ENCODE measurements at places on chromosomes 5 and 9.

GRCh38 chr5:113240032-113240431, 194.8 kb downstream of the TSSK1B start:
- no peak for DNase-seq

- DNase-seq = no peak
Measured at GRCh38 chr5:128532776-128533175, 5.3 kb downstream of the FBN2 start.

DNA sequence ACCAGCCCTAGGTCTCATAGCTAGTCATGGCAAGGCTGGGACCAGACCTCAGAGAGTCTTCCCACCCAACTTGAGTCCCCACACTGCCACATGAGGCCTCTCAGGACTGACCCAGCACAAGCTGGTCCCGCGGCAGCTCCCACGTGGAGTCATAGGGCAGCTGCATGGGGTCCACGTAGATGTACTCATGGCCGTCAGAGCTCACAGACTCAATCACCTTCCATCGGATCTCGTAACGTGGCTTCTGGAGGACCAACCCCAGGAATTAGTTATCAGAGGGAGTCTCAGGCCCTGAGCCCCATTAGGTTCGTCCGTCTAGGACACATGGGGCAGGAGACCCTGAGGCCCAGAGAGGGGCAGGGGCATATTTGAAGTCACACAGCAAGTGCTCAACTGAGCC, 30.3 kb downstream of the PDGFRB start:
- no peak for DNase-seq

DNA sequence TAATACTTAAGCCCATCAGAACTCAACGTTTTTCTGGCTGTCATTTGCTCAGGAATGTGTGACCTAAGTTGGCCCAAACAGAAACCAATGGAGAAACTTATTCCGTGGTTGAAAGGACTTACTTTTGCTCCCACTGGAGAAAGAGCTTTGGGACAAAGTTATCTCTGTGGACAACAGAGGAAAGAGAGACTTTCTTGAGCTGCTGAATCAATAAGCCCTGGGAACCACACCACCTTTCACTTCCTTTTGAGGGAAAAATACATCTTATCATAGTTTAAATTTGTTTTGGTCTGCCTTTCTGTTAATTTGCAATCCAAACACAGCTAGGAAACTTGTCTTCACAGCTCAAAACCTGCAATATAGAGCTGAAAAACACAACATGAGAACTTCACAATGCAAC, 62.8 kb upstream of the VCAN start:
- DNase-seq = no peak

DNA sequence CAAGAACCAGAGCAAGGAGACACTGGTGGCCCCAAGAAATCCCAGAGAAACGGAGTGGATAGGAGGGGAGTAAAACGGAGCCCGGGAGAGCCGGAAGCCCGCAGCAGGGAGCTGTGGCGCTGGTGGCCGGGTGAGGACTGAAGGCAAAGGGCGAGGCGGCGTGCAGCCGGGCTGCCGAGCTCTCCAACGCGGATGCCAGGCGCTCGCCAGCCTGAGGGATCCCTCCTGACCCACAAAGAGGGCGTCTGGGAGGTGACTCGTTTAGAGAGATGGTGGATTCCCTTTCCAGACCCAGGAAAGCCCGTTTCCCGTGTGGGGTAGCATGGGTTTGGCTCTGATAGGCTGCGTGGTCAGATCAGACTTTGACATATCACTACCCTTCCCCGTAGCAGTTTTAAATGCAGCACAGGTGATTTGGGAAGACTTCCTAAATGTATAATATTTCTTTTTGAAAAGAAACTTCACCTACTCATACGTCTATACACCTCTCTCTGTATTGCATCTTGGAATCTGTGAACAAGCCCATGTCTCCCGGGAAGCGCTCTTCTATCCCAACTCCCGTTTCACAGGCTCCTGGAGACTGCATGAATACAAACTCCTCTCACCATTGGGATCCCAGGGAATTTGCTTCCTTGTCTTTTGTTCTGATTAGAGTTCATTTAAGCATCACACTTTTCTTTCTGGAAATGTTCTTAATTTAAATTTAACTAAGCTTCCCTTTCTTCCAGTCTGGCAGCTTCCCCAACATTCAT, 158.1 kb downstream of the C9orf152 start:
- peak; percentile 34 for DNase-seq

DNA sequence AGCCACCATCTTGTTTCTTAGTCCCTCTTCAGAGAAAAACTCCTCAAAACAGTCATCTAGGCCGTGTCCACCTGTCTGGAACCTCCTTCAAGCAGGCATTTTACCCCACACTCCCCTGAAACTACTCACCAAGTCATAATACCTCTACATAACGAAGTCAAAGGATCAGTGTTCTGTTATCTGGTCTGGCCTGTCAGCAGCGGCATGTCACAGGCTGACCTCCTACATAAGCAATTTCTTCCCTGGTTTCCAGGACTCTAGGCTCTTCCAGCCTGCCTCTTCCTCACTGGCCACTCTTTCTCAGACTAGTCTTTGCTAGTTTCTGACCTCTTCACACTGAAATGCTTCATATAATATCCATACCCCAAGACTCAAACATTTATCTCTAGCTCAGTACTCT, 72.2 kb downstream of the SPTLC1 start:
- no peak for DNase-seq

GRCh38 chr5:39369123-39369815, 5.0 kb upstream of the C9 start:
- no peak for DNase-seq

GRCh38 chr5:145479271-145479670, 355.9 kb downstream of the PRELID2 start:
- DNase-seq = no peak

- peak; percentile 57 for DNase-seq
Measured at GRCh38 chr5:95822043-95822541, 434 bp downstream of the GLRX start.

DNA sequence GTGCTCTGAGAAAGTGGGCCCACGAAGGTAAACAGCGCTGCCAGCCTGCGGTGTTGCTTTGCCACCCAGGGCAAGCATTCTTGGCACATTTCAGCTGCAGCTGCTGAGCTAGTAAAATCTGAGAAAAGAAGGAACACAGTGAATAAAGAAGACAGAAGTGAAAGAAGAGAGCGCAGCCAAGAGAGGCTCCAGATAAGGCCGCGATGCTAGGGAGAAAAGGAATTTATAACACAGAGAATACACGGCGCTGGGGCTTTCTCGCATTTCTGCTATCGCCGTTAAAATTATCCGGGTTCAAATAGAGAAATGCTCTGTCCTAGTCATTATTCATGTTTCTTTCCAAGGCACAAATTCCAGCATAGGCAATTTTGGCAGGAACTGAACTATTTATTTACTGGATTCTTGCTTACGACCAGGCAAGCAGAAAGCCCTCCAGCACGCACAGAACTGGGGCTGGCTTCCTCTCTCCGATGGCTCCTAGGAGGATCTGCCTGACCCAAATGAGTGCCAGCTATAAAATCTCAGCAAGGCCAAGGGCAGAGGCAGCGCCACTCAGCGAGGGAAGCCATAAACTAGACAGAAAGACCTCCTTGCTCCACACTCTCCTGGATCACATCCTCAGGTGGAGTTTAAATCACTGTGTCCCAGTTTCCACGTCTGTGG, 111.2 kb downstream of the ATPSCKMT start:
- peak; percentile 8 for DNase-seq

DNA sequence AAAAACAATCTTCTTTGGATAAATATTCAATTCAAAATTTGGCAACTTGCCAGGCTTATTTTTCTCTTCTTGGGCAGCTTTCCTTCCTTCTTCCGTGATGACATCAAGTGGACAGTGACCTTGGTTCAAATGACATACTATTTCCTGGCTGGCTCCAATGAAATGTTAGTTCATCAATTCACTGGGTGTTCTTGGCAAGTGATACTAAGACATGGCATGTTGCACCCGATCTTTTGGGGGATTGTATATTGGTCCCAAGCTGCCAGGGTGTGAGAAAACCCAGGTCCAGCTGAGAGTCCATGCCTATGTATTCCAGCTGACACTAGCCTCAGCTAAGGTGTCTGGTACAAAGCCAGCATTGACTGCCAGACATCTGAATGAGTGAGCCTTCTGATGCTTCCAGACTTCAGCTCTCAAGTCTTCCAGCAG, 252.9 kb downstream of the MAT2B start:
- no peak for DNase-seq

DNA sequence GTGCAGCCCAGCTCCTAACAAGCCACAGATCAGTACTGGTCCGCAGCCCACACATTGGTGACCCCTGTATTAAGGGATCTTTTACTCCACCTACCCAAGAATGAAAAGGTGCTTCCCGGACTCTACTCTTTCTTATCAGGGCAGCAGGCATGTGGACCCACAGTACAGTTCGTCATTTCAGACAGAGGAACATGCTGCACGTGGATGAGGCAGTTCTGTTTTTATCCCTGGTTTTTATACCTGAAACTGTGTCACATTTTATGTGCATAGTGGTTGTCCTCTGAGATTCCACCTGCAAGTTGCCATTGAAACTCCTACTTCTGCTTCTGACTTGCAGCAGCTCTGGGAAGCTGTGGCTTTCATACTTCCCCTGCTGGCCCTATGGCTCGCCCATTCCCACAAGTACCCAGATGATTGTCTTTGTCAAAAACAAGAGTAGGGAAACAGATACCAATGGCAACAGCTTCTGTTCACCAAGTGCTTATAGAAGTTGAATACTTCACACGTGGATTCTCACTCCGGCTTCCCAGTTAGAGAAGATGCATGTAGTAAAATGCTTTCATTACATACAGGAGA, 208.0 kb downstream of the TRIO start:
- no peak for DNase-seq

DNA sequence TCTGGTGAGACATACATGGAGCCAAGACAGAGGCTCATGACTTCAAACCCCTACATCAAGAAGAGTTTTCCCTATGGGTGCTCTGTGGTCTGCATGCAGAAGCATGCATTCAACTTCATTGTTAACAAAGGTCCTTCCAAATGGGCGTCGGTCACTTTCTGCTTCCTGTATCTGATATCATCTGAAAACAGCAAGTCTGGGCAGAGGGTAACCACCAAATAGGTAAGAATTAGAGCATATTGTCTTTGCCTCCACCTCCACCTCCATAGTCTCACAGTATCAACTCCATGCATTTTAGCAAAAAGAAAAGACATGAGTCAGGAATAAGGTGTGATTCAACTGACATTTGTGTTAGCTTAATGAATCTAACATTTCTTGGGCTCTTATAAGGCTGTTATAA, 462.9 kb downstream of the DMRT2 start:
- no peak for DNase-seq

DNA sequence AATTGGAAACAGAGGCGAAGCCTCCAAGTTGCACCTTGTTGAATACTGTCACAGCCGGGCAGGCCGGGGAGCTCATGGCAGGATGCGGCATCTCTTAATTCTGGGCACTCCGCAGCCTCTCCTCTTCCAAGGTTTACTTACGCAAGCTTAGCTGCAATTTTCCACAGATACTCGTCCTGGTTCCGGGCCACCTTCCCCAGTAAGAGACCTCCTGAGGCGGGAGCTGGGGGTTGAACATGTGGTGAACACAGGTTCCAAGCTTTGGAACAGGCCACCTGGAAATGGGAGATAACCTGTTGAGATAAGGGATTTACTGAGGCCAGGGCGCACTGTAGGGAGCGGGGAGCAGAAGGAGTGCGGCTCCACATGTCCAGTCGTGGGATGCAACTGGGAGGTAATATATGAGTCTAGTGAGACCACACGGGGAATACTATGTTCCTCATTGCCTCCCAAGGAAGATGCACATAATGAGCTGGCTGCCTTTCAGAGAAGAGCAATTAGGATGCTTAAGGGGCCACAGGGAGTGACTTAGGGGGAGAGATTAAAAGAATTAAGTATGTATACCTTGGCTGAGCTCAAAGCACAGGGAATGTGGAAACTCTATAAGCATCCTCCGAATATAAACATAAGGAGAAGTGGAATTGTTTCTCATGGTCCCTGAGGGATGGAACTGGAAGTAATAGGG, 335.2 kb downstream of the CWC27 start:
- no peak for DNase-seq

DNA sequence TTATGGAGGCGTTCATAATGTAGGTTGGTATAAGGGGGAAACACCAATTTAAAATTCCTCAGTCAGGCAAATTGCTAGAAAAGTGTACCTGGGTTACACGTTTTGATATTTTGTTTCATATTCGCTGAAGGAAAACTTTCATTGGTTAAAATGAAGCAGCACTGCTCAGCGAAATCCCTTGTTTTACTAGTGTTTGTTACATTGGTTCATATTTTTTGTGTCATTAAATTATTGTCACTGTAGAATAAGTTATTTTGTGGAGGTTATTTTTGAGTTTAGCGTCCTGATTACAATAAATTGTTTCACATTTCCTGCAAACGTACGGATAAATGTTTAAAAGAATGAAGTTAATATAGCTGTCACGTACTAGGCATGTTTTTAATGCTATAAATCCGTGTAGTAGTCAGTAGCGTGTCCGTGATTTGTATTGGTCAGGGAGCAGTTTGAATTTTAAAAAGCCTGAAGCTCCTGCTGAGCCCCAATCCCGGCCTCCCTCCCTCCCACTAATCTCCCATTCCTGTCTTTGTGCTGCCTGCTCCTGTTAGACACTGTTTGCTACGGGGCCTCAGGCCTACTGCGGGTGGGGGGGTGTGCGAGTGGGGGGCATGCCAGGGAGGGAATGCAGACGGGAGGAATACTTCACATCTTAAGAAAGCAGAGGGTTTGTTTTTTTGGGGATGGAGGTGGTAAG, 2.0 kb downstream of the NIPBL start:
- peak; percentile 54 for DNase-seq

GRCh38 chr5:110072651-110073050, 382.9 kb downstream of the MAN2A1 start:
- DNase-seq = no peak

- DNase-seq = no peak
Measured at GRCh38 chr9:27042476-27042875, 37.0 kb upstream of the LRRC19 start.

GRCh38 chr9:124311283-124311682, 53.5 kb downstream of the NEK6 start:
- no peak for DNase-seq

DNA sequence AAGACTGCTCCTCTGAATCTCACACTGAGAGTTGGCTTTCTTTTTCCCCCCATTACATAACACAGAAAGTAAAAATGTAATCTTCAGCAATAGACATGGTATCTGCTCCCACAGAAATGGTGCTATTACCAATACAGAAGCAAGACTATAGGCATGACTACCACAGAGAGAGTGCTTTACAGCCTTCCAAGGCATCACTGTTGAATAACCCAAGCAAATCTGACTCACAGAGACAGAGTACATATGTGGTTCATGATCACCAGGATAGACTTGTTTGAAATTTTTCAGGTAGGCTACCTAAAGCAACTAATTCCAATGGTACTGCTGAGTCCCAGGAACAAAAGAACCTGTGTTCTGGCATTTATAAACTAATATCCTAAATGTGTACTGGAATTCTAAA, 1373.4 kb upstream of the C9orf72 start:
- no peak for DNase-seq

DNA sequence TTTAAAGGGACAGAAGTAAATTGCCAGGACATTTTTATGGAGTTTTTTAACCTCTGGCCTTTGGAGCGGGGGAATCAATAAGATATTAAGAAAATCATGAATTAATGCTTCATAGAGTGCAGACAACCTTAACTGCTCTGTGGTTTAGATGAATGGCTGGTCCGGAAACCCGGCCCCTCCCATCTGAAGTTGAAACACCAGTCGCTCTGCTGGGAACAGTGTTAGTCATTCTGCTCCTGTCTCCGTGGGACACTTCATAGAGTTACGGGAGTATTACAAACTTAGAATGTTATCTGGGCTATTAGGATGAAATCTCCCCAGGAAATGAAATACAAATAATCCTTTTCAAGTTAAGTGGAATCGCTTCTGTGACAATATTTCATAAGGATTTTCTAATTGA, 110.1 kb upstream of the IRX2 start:
- DNase-seq = no peak
